ENCODE measurements at places on chromosomes 12 and 14. TPM values are rescaled to one million over a fixed set of nuclear protein-coding genes. Genes with fewer than 3 reads are reported as not detected.

DNA sequence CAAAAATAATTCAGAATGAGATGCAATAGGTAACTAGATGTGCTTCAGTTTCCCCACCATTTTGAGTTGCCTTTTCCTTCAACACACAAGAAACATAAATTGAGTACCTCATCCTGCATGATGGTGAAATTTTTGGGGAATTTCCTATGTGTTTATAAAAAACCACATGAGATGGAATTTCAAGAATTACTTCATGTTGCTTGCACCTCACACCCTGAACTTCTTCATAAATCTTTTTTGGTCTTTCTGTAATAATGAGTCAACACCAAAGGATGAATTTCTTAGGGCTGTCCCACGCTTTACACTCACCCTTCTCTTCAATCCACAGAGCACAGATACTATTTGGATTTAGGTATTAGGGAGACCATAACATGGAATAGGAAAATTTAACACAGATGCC lies 22.6 kb upstream of the LUM start:
- H3K36me3 ChIP-seq = no peaks in the 10 kb centered on the region
- H3K4me1 ChIP-seq = no peaks in the 10 kb centered on the region
- H3K27ac ChIP-seq = no peak overlapping the region
- no peak for DNase-seq

The CMTM5 gene
- not detected for total RNA-seq

DNA sequence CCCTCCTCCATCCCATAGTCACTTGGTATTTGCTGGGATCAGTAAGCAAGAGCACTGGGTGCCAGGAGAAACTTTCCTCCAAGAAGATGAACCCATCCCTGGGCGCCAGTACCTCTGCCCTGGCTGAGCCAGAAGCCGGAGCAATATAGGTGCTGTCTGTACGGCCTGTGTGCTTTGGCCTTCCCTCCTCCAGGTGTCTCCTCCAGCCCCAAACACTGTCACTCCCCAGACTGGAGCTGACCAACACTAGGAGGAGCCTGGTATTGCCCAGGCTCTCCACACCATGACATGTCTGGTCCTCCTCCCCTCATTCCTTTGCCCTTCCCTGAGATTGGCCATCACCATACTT lies 4.9 kb downstream of the GSTZ1 start:
- peaks cover 10% of the 10 kb centered on the region for H3K4me1 ChIP-seq
- no peaks in the 10 kb centered on the region for H3K27me3 ChIP-seq
- no peaks in the 10 kb centered on the region for H3K36me3 ChIP-seq
- H3K27ac ChIP-seq = no peak overlapping the region
- no peak for DNase-seq

DNA sequence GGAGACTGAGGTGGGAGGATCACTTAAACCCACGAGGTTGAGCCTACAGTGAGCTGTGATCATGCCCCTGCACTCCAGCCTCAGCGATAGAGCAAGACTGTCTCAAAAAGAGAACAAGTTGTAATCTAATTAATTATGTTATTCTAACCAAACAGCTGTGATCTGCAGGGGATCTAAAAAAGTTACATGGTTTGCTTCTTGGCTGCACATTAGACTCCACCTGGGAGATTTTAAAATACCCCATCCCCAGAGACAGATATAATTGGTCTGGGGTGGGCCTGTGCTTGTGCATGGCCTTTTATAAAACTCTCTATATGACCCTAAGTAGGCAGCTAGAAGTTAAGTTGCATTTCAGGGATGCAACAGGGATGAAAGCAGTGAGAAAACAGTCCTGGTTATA lies 76.7 kb downstream of the SCAF11 start:
- no peak overlapping the region for H3K27ac ChIP-seq
- no peaks in the 10 kb centered on the region for H3K4me1 ChIP-seq
- no peak for DNase-seq

GRCh38 chr12:7271893-7272514 lies 31.9 kb upstream of the ACSM4 start:
- H3K36me3 ChIP-seq = no peaks in the 10 kb centered on the region
- no peak for DNase-seq
- H3K4me1 ChIP-seq = no peaks in the 10 kb centered on the region
- no peaks in the 10 kb centered on the region for H3K27me3 ChIP-seq
- H3K27ac ChIP-seq = no peak overlapping the region

GRCh38 chr14:72779679-72780078 lies 114.2 kb downstream of the DPF3 start:
- H3K4me3 ChIP-seq = no peak overlapping the region
- no peak overlapping the region for H3K27ac ChIP-seq
- no peaks in the 10 kb centered on the region for H3K36me3 ChIP-seq

The KRT79 gene
- total RNA-seq = not detected

Measured in T-cell (primary cell).